Subcutaneous adipose tissue (tissue), 4 donors: ENCODE measurements at places on chromosomes 2 and 18. TPM values are rescaled to one million over a fixed set of nuclear protein-coding genes. Genes with fewer than 3 reads are reported as not detected.

The PNO1 gene
- 15.9 TPM for total RNA-seq

The ABCB11 gene
- total RNA-seq: 4.6 TPM

The C18orf63 gene
- total RNA-seq: not detected

The UGT1A8 gene
- total RNA-seq: not detected

The UGT1A3 gene
- total RNA-seq: not detected

The CRYGD gene
- not detected for total RNA-seq

The AKAIN1 gene
- total RNA-seq: 2.9 TPM

The BARD1 gene
- 7.7 TPM for total RNA-seq

The ALPP gene
- not detected for total RNA-seq

The TMEM247 gene
- total RNA-seq: not detected

The NTSR2 gene
- total RNA-seq: not detected

The CAB39 gene
- 142 TPM for total RNA-seq

The MARCHF4 gene
- not detected for total RNA-seq

The NOSTRIN gene
- 40.1 TPM for total RNA-seq

The PPP1R1C gene
- 3.7 TPM for total RNA-seq

The DGKD gene
- total RNA-seq: 24.9 TPM

The SOX11 gene
- total RNA-seq: not detected

The IL1RL1 gene
- 16.1 TPM for total RNA-seq

The TNP1 gene
- total RNA-seq: not detected

The C1GALT1C1L gene
- 1.8 TPM for total RNA-seq

The OTOS gene
- not detected for total RNA-seq

The SMYD1 gene
- not detected for total RNA-seq

The ARPC2 gene
- 340 TPM for total RNA-seq

The MAL gene
- total RNA-seq: not detected

The WBP1 gene
- 55.3 TPM for total RNA-seq

The IL18R1 gene
- total RNA-seq: 24.9 TPM

The GCG gene
- total RNA-seq: not detected

The CDCA7 gene
- total RNA-seq: 1.8 TPM

The TXNDC2 gene
- total RNA-seq: not detected

The CRYBA2 gene
- not detected for total RNA-seq

The MC5R gene
- total RNA-seq: not detected

The SPRED2 gene
- total RNA-seq: 21.3 TPM

The NEU4 gene
- 1.8 TPM for total RNA-seq

The MBD1 gene
- total RNA-seq: 55.9 TPM

The HOXD13 gene
- not detected for total RNA-seq

The TIGD1 gene
- 2.6 TPM for total RNA-seq

The TMEM163 gene
- 3.2 TPM for total RNA-seq

The REV1 gene
- total RNA-seq: 58.2 TPM

The GKN2 gene
- not detected for total RNA-seq

The UNC80 gene
- total RNA-seq: not detected

The FZD7 gene
- 6.6 TPM for total RNA-seq

The CHRND gene
- not detected for total RNA-seq
